ENCODE measurements at places on chromosomes 6 and 20.

- peak; percentile 88 for DNase-seq
Observed at GRCh38 chr20:25623736-25624499, at the start of gene NANP. Gene NANP (minus strand): TSS chr20:25624014. CDS start chr20:25623948, 66 bp downstream.

- no peak for DNase-seq
Observed at GRCh38 chr20:44073675-44074071, 113.3 kb downstream of the JPH2 start.

GRCh38 chr6:34284563-34285447 lies 36.0 kb upstream of the SMIM29 start:
- DNase-seq = no peak

DNA sequence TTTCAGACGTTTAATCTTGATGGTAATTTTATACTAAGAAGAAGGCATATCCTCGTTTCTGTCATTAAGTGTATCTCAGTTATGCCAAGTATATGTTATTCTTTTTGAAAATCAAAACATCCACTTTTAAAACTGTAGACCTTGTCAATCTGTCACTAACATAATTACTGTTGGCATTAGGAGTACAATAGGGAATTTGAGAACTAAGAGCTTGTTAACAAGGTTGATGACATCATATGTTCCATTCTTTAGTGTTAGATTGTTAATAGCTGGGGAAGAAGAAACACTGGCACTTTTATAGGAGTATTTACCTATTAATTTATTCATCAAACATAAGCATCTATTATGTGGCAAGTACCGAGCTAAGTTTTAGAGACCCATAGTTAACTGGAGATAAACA lies 76.2 kb downstream of the MAP3K4 start:
- DNase-seq = no peak

GRCh38 chr6:156996265-156996664 lies 219.1 kb downstream of the ARID1B start:
- DNase-seq = no peak

DNA sequence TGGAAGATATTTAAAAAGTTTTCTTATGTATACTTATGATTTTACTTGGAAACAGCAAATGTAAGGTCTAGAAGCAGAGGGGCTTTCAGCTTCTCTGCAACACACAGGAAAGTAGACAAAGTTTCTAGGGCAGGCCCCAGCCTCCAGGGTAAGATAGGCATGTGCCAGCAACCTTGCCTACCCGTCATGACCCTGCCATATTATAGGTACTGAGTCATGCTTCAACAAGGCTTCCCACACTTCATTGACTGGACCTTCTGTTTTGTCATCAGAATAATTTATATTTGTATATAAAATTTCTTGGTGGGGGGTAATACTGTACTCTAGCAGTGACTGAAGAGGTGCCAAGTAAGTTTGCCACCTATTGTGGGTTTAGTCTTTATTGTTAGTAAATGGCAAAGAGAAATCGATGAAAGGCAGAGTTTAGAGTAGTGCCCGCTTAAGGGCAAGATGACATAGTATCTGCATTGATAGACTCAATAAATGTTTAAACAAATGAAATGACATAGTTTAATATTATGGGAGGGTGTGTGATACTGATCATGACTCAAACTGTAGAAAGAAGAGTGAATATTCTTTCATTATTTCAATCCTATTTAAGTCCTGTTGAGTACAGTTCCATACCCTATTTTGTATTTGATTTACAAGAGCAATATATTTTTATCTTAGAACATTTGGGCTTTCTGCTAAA lies 95.6 kb downstream of the JARID2 start:
- DNase-seq = no peak

GRCh38 chr6:26404546-26404945 lies 2.5 kb downstream of the BTN3A1 start:
- no peak for DNase-seq

DNA sequence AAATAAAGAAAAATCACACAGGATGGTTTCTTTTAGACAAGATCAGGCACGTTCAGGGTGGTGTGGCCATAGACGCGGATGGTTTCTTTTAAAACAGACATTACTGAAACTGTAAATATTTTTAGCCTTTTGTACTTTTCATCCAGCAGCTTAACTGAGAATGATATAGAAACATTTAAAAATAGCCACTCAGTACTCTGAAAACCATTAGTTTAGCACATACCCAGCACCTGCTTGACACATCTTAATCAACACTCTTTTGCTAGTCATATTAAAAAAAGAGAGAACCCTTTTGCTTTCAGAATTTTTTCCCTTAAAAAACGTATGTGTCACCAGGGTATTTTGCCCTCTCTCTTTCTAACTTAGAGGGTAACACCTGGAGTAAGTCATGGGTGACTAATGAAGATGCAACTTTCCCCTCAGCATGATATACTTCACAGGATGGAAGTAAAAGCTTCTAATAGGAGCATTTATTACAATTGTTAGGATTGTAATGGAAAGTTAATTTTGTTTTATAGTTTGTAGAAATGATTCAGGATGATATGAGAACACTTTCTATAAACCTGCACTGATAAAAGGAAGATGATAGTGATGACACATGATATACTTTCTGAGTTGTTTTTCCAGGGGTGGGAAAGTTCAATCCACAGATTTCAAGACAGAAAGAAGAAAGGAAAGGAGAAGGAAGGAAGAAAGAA lies 45.2 kb downstream of the BACH2 start:
- no peak for DNase-seq

DNA sequence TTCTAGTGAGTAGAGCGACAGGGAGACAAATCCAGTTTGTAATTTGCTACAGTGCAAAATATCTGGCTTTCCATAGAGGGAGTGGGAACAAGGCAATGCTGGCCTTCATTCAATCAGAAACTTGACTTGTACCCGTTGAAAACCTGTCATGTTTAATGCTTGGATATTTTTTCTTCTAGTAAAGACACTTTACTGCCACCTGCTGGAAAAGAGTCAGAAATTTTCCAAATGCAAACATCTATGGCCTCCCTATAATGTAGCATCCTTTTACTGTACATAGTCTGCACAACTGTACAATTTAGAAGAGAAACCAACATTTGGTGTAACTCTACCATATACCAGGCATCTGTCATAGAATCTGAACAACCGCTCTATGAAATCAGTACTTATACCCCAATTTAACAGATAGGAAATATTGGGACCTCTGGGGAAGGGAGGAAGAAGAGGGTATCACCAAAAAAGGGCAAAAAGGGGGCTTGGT lies 16.7 kb upstream of the TBC1D20 start:
- peak; percentile 39 for DNase-seq

GRCh38 chr20:47125758-47126591 lies 230.5 kb downstream of the ZMYND8 start:
- no peak for DNase-seq
